ENCODE measurements at places on chromosomes 7 and 10.

DNA sequence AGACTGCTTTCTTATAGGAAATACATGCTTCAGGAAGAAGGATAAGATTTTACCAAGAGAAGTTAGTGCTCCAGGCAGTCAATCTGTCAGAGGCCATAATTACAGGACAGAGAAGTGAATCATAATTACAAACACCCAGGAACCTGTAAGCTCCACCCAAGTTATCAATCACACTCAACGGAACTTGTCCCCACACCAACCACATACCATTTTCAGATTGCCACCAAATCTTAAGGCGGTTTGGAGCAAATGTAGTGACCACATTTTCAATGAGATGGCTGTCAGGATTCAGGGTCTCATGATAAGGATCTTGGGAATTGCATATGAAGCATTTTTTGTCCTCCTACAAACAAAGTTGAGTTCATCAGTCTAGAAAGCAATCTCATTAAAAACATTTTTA lies 4.8 kb downstream of the LAMB1 start:
- no peak for DNase-seq

- DNase-seq, result no peak
These were observed 93.0 kb downstream of the TNS3 start for GRCh38 chr7:47488969-47489342.

GRCh38 chr7:20402747-20403230 lies 72.1 kb downstream of the ITGB8 start:
- no peak for DNase-seq

DNA sequence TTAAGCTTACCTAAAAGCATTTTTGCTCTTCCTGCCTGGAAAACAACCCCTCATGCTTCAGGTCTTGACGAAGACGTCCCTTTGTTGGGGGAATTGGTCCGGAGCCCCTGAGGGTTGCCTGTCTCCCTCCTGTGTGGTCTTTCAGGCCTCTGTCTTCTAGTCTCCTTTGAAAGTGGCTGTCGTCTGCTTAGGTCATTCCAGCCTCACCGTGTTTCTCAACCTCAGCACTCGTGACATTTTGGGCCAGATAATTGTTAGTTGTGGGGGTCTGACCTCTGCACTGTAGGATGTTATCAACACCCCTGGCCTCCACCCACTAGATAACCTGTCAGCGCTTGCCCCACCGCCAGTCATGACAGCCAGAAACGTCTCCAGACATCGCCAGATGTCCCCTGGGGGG lies 219.1 kb downstream of the TCF7L2 start:
- DNase-seq, result no peak

- DNase-seq, result no peak
These were observed 443.9 kb downstream of the TCERG1L start for GRCh38 chr10:130867446-130868194.

DNA sequence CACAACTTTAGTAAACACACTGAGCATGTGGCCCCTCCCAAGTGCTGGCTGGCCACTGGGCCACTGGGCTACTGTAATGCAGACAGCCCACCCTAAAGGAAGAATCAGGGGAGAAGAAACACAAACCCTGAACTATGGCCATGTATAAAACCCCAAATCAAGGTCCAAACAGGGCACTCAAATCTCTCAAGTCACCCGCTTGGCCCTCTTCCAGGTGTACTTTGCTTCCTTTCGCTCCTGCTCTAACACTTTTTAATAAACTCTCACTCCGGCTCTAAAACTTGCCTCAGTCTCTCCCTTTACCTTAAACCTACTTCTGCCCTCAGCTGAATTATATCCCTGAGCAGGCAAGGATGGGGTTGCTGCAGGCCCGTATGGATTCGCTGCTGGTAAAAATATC lies 72.6 kb downstream of the TPK1 start:
- DNase-seq, result no peak

DNA sequence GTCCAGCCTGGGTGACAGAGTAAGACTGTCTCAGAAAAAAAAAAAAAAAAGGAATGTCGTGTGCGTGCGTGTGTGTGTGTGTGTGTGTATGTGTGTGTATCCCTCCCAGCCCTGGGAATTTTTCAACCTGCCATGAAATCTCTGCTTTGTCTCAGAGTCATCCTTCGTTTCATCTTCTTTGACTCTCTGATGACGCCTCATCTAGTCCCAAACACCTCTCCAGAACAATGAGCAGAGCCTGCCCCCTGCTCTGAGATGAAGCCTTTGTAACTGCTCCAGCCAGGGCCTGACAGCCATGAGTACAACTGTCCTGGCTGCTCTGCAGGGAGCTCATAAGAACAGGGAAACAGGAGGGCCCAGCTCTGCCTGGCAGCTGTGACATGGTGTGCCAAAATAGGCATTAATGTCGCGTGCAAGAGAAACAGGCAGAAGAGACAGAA lies 149.5 kb downstream of the FAM107B start:
- DNase-seq, result no peak

DNA sequence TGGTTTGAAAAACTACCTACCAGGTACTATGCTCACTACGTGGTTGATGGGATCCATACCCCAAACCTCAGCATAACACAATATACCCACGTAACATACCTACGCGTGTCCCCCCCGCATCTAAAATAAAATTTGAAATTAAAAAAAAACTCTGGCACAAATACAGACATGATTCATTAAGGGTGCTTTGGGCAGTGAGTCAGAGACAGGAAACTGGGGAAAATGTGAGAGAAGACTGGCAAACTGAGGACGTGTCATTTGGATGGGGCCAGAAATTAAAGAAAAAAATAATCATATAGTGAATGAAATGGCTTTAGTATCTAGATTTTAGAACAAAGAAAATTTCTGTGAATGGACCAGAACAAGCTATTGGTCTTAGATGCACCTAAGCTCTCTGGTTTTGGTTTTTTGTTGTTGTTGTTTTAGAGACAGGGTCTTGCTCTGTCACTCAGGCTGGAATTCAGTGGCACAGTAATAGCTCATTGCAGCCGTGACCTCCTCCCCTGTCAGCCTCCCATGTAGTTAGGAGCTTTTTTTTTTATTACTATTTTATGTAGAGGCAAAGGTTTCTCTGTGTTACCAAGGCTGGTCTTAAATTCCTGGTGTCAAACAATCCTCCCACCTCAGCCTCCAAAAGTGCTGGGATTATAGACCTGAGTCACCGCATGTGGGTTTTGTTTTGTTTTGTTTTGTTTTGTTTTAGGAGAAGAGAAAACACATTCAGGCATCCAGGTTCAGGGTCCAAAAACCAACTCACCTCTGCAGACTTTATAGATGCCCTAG lies 5.9 kb upstream of the PRSS58 start:
- DNase-seq, result no peak
